ENCODE measurements at places on chromosomes 5 and 9.

DNA sequence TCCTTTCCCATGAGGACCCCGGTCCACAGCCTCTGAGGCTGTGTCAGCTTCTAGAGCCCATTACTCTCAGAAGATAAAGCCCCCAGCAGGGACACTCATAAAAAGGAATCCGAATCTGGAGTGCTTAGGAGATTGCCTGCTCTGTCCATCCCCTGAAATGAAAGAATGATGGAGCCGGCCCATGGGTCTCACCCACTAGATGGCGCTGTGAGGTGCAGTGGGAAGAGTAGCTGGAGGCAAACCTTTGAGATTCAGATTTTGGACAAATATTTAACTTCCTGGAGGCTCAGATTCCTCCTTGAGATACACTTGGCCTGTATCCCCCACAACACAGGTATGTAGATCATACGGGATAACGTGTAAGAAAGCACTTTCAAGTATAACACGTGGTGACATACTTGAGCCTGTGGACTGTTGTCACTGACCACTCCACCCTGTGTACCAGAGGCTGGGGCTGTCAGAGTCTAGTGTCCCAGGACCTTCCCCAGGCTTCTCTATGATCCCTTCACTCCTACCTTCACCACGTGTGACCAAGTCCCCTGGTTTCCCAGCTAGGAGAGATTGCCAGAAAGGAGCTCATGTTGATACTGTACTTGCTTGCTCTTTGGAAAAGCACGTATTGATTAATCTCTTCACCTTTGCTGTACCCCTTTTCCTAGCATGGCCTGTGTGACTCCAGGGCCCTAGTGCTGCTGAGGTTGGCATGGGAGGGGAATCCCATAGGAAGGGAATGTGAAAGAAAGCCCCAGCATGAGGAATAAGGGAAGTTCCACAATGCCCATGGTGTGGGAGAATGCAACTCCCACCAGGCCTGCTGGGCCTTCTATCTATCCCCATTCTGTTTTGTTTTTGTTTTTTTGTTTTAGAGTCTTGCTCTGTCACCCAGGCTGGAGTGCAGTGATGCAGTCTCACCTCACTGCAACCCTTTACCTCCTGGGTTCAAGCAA lies 32.1 kb downstream of the TRMO start:
- peak; percentile 66 for DNase-seq

GRCh38 chr5:137668637-137669036 lies 67.3 kb downstream of the KLHL3 start:
- DNase-seq = no peak

DNA sequence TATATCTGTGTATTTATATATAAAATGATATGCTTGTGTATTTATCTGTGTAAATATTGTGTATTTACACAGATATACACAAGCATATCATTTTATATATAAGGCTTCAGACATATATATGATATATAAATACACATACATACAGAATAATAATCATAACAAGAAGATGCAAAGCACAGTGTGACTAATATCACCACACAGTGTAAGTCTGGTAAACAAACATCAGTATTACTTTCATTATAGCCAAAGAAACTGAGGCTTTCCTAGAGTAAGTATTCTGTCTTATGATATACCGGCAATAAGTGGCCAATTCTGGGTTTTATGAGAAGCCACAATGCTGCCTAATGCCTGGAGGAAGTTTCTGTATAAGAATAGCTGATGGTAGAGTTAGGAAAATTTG lies 29.9 kb upstream of the RAPGEF6 start:
- DNase-seq = no peak

GRCh38 chr5:73459366-73459765 lies 10.8 kb upstream of the FOXD1 start:
- no peak for DNase-seq

- DNase-seq = no peak
Observed at GRCh38 chr5:117473165-117473564, 898.5 kb upstream of the SEMA6A start.

DNA sequence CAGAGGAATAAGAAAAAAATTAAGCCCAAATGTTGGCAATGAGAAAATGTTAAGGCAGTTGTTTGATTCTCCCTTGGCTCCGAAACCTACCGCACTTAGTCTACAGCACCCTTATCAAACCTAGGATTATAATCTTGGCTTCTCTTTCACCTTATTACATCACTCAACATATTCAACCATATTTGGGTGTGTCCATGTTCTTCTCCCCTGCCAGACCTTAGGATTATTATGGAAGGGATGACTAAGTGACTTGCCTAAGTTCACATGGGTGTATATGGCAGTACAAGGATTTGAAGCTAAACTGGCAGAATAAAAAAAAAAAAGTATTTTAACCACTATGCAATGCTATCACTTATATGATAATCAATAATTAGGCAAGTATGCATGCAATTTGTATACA lies 76.4 kb downstream of the PLK2 start:
- DNase-seq = no peak

GRCh38 chr5:131226899-131227298 lies 37.0 kb upstream of the CDC42SE2 start:
- DNase-seq = no peak

DNA sequence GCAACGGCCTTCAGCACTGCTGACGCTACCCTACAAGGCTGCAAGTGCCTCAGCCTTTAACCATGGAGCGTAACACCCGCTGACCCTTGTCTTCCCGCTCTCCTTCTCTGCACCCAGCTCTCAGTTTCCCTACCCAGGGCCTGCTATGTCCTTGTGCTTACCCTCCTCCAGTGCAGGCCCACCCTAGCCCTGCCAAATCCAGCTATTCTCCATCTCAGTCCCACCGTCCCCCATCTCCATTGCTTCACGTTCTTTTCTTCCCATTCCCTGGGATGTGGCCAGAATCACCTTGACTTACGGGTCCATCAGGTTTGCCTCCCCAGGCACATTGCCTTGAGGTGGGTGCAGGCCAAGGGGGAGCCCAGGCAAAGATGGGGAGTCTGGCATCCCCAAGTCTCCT lies 91.2 kb downstream of the PAX5 start:
- DNase-seq = no peak
